ENCODE measurements at places on chromosomes 7 and 10.

DNA sequence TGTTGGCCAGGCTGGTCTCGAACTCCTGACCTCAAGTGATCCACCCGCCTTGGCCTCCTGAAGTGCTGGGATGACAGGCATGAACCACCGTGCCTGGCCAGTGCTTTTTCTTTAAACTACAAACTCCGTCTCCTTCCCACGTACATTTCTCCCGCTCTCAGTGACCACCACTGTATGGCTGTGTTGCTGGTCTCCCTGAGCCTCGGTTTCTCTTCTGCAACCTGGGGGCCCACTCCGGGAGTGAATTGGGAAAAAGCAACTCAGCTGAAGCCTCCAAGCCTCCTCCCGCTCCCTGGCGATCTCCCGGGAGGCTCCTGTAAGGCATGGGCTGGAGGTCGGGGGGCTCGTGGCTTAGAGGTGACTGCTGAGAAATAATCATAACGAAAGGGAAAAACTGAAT is 136.3 kb downstream of the ELFN1 start:
- DNase-seq, result no peak

GRCh38 chr10:48254750-48255512 is 19.6 kb downstream of the FRMPD2 start:
- no peak for DNase-seq

DNA sequence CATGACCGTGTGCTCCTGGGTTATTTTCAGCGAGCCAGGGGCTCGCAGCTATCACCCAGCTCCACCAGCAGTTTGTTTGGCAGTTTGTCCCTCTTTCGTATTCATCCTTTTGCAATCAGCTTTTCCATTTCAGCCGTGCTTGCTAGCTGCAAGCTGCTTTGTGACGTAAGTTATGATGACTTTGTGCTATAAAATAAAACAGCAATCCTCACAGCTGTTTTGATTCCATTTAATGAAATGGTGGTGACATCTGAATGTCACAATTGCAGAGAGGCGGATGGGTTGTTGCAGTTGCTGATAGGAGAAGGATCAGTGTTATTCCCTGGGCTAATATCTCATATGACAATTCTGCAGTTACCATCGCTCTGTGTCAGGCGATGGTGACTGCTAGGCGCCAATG is 251.7 kb downstream of the SNX10 start:
- no peak for DNase-seq

GRCh38 chr10:102040305-102041050 is 15.5 kb downstream of the ARMH3 start:
- DNase-seq, result no peak

GRCh38 chr7:115533785-115534184 is 496.8 kb downstream of the TFEC start:
- DNase-seq, result no peak
